Common myeloid progenitor, CD34-positive (primary cell): ENCODE measurements at places on chromosomes 7 and 10.

DNA sequence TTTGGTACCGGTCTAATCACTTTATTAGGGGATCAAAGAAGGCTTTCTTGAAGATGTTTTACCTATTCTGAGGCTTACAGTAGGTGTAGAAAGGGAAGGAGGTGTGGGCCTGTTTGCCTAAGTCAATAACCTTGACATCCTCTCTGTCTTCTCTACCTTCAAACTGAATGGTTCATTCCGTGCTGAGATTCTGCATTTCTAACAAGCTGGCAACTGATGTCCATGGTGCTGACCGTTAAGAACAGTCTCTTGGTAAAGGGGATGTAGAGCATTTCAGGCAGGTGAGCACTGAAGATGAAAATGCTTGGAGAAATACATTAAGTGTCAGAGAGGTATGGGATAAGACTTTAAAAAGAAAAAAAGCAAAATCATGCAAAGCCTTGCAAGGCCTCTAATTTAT lies 51.5 kb upstream of the DGKB start:
- DNase-seq, result no peak

- no peak for DNase-seq
Observed at GRCh38 chr7:124375391-124375790, 342.5 kb upstream of the TMEM229A start.

- no peak for DNase-seq
Observed at GRCh38 chr7:74185636-74186035, 11.5 kb downstream of the EIF4H start.

DNA sequence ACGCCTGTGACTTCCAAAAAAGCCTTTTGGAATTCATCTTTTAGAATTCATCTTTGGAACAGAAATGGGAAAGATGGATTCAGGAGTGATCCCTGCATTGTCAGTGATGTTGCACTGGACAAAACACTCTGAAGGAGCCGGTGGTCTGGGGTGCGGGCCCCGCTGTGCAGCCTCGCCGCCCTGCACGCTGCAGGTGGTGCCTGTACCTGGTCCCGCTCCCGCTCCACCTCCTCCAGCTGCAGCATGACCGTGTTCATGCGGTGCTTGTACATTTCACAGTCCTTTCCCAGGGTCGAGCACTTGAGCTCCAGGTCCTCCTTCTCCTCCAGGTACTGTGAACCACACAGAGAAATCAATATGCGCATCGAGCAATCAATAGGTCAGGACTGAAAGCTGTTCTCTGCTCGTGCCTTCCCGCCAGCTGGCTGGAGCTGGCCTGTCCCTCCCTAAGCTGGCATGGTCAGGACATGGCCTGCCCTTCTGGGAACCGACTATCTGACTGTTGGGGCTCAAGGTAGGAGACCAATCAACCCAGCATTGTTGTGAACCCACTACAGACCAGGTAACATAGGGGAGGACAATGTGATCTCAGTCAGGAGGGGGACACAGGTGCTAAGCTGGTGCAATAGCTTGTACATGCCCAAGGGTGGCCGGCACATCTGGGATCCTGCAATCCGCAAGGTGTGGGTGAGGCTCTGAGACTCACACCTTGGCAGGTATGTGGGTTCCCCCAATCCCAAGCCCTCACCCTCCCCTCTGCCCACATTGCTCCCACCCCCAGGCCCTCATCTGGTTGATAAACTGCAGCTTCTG lies 93.8 kb upstream of the GNA12 start:
- no peak for DNase-seq

GRCh38 chr10:124680675-124681074 lies 63.5 kb downstream of the FAM53B start:
- no peak for DNase-seq

- no peak for DNase-seq
Observed at GRCh38 chr7:47725031-47725780, 143.3 kb upstream of the TNS3 start.

- no peak for DNase-seq
Observed at GRCh38 chr10:22391600-22391999, 46.3 kb downstream of the SPAG6 start.

- DNase-seq, result no peak
Observed at GRCh38 chr10:130935128-130935439, 376.4 kb downstream of the TCERG1L start.

GRCh38 chr7:131532570-131533091 lies 23.8 kb downstream of the PODXL start:
- no peak for DNase-seq

DNA sequence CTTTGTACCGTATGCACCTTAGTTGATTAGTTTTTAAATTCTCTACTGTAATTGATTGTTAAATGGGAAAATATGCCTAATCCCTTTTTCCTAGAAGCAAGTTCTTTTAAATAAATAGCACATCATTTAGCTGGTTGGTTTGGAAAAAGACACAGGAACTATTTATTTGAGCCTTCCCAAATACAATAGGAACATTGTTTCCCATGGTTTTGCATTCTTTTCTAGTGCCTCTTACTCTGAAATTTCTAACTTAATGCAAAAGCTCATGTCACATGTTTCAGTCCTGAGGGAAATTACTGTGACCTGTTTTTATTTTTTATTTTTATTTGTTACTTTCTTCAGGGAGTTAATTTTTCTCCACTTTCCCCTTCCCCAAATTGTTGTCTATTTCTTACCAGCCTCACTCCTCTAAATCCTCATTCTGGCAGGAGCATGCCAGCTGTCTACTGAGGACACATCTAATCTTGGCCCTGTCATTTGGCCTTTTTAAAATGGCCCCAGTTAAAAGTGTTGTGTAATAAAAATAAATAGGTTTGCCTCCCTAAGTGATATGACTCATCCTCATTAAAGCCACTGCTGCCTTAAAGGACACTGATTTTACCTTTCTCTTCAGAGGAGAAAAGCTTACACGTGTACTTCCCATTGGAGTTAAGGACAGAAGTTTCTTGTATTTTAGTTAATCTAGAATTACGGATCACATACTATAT lies 94.5 kb downstream of the PPP1R3A start:
- DNase-seq, result no peak

DNA sequence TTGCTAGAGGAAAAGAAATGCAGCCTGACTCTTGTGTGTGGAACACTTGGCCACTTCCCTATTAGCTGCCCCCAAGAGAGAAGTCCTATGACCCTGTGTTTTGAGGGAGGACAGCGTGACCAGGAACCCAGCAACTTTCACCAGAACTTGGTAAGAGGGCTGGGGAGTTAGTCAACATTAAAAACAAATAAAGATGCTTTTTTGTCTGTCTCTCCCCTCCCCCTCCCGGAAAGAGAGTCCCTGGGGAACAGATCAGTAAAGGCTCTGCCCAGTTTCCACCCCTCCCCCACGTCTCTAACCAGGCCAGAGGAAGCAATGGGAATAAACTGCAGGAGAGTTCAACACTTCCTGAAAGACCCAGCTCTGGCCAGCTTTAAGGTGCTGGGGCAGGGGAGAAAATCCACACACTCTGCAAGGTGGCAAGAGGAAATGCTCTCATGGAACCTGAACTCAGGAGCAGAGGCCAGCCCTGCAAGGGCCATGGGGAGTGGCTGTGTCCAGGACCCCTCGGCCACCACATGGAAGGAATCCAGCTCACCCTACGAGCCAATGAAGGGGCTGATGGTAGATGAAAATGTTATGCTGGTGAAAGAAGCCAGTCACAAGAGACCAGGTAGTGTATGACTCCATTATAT lies 21.5 kb downstream of the SH3PXD2A start:
- DNase-seq, result no peak

GRCh38 chr10:112187527-112187926 lies 4.0 kb upstream of the GPAM start:
- DNase-seq, result no peak

DNA sequence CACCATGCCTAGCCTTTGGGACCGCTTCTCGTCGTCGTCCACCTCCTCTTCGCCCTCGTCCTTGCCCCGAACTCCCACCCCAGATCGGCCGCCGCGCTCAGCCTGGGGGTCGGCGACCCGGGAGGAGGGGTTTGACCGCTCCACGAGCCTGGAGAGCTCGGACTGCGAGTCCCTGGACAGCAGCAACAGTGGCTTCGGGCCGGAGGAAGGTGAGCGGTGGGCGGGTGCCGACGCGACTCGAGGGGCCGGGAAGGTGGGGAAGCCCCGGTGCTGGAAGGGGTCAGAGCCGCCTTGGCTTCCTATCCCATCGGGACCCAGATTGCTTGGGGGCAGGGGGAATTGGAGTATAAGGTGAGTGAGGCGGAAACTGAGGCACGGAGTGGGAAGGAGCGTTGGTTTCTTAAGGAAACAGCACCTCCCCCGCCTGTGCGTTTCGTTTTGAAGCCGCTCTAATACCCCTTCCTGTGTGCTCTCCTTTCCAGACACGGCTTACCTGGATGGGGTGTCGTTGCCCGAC lies 547 bp downstream of the DDIT4 start:
- no peak for DNase-seq

DNA sequence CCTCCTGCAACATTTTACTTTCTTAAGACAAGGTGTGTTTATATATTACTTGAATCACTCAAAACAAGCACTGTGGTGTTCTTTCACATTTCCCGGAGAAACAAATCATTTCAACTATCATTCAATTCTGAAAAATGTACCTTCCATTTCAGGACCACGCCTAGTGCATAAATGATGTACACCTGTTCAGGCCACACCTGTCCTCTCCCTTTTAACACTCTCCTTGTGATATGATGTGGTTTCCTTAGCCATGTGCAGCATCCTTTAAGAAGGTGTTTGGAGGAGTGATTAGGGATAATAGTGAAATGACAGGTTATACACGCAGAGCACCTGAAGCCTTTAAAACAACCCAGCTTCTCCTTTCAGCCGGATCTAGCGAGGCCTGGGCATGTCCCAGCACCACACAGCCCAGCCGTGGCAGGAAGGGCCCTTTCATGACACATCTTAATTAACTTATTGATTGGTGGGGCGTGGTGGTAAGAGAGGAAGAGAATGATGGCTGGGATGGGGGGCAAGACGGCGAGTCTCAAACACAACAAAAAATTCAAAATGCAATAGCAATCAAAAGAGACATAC lies 26.9 kb downstream of the ABLIM1 start:
- DNase-seq, result no peak

DNA sequence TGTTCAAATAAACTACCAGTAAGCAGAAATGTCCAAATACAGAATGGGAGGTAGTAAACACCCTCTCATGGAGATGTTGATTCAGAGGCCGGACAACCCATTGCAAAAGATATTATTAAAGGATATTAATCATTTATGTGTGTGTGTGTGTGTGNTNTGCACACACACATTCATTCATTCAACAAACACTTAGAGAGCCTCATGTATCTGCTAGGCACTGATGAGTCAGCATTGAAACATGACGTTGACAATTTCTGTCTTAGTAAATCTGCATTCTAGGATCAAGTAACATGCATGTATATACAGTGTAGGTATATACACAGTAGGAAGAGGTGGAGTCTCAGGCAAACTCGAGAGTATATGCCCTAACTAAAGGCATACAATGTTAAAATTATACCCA lies 187.0 kb downstream of the ZNF365 start:
- no peak for DNase-seq

DNA sequence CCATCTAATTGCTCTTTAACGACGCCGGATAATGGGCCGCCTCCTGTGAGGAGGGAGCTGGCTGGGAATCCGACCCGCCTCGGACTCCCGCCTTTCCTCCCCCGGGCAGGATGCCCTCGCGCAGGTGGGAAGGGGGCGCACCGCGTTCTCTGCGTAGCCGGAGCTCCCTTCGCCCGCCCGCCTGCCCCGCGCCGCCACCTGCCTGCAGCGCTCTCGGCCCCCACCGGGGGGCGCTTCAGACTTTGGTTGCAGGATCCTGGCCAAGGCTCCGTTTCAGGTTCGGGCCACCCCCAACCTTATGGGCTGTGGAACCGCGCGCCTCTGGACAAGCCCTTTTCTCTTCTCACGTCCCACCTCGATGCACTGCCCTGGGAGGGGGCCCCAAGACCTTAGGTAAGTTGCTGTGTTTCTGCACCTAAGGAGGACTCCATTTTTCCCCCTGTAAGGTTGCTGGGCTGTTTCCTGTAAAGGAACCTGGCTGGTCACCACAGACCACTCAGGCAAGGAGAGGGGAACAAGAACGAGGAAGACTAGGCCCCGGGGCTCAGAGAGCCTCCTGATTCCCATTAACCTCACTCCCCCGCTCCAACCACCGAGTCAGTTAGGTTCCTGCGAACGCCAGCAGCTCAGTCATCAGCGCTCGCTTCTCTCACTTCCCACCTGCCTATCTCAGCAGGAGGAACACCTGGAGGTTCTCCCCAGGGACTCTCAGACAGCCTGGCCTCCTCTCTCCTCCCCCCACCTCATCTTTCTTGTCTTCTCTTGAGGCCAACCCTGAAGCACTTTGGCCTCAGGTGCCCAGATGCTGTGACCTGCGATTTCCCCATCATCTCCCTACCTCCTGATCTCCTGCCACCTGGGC lies 11.3 kb upstream of the KAZALD1 start:
- peak; percentile 73 for DNase-seq

- DNase-seq, result no peak
Observed at GRCh38 chr10:23418051-23418681, 20.7 kb upstream of the OTUD1 start.

DNA sequence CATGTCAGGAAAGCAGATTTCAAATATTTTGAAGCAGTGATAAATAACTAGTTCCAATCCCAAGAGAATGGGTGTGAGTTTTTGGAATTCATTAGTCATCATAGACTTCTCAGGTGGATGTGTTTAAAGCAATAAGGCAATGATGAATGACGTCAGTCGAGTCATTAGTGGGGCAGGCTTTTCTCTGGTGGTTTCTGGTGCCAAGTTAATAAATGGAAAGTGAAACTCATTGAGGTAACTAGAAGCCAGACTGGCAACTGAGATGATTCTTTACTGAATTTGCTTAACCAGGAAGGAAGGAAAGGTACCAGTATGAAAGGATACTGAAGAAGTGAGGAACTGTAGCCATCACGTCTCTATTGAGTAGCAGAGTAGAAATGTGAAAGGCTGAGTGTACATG lies 311.0 kb downstream of the GPAM start:
- DNase-seq, result no peak

GRCh38 chr10:64076322-64076940 lies 555.2 kb downstream of the REEP3 start:
- DNase-seq, result no peak

GRCh38 chr7:128985660-128986059 lies 47.9 kb downstream of the IRF5 start:
- no peak for DNase-seq
